Cortex of kidney (tissue), 1 donor: ENCODE measurements at places on chromosomes 1 and 21.

- DNase-seq: no peak
Observed at GRCh38 chr1:12012560-12013316, 6.6 kb upstream of the MIIP start.

GRCh38 chr1:204075139-204075521 is 2.2 kb downstream of the SOX13 start:
- no peak for DNase-seq

DNA sequence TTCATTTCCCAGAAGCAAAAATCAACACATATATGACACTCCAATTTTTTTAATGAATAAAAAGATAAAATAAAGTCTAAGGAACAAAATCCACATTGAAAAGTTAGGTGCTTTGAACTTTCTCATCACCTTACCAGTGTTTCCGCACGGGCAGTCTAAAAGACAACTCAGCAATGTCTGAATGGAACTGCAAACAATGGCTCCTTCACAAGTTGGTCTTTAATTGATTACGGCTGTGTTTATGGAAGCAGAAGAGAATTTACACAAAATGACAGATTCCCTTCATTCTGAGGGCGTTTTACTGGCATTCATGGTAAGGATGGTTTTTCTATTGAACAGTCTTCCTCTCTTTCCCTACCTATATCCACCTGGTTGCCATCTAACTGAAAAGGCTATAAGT is 65.0 kb upstream of the RNPC3 start:
- no peak for DNase-seq

GRCh38 chr1:228884196-228884595 is 148.9 kb downstream of the RHOU start:
- no peak for DNase-seq

GRCh38 chr1:244231572-244232315 is 180.7 kb downstream of the ZBTB18 start:
- no peak for DNase-seq

DNA sequence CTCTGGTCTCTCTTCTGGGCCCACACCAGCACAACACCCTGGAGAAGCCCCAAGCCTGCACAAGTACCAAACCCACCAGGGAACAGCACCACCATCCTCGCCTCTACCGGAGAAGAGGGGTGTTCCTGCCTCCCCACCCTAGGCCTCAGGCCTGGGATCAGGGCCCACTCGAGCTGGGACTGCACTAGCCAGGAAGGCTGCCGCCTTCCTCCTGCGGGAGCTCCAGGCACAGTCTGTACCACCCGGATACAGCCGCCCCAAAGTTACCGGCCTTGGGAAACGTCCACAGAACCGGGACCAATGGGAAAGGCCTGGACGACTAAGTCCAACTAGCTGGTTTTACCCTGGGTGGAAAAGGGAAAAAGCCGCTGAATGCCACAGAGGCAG is 3.4 kb downstream of the TAL1 start:
- no peak for DNase-seq

GRCh38 chr21:17782051-17782450 is 37.1 kb downstream of the C21orf91 start:
- no peak for DNase-seq

GRCh38 chr1:66154394-66154793 is 361.7 kb downstream of the PDE4B start:
- no peak for DNase-seq

- no peak for DNase-seq
Observed at GRCh38 chr1:24421502-24421901, 5.9 kb downstream of the NIPAL3 start.

- DNase-seq: no peak
Observed at GRCh38 chr1:201171063-201172036, 17.1 kb upstream of the TMEM9 start.

GRCh38 chr1:90925928-90926869 is 95.6 kb downstream of the ZNF644 start:
- DNase-seq: no peak

GRCh38 chr21:35423709-35424108 is 374.6 kb upstream of the RUNX1 start:
- no peak for DNase-seq

DNA sequence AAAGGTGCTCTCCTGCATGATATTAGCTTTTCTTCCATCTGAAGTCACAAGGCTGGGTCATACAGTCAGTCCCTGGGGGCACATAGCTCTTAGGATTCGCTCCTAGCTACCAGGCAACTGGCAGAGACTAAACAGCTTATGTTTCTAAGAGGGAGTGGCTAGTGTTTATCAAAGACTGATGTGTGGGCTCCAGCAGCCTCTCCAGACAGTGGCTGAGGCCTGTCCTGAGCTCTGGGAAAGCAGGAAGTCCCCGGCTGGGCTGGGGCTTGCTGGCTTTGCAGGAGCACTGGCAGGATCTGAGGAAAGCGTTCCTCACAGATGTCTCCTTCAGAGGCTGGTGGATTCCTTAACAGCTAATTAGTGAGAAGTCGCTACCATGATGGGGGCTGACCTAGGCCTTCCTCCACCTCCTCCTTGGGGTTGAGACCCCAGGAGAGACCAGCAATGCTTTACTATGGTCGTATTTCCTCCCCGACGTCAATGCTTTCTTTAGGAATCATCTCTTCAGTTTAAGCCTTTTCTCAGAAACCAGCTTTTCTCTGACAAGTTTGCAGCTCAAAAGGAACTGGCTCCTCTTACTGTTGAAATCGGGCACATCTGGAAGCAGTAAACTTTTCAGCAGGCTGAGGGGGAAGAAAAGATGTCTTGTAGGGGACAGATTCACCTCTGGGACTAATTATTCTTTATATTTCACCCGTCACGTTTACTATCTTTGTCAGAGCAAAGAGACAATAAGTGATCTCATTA is 33.5 kb upstream of the HHAT start:
- DNase-seq: no peak

- no peak for DNase-seq
Observed at GRCh38 chr1:205827623-205828022, 14.6 kb upstream of the SLC41A1 start.

GRCh38 chr1:236175642-236176336 is 33.5 kb downstream of the GPR137B start:
- no peak for DNase-seq
